Non-pigmented ciliary epithelial cell (primary cell): ENCODE measurements at places on chromosomes 12 and 14.

DNA sequence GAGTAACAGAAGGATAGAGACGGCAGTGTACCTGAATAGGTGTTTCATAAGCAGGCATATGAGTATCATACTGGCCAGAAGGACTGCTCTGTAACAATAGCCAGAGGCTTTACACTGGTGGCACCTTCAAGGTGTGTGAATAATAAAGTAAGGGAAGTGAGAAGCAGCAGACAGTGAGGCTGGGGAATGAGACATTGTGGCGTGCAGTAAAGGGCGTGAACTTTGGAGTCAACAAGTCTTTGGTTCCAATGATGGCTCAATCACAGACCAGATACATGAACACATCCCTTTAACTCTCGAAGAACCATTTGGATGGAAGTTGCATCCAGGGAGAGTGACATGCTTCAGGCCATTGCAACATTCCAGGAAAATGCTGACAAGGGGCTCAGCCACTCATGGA, 32.0 kb upstream of the CCND2 start:
- no peak for DNase-seq

DNA sequence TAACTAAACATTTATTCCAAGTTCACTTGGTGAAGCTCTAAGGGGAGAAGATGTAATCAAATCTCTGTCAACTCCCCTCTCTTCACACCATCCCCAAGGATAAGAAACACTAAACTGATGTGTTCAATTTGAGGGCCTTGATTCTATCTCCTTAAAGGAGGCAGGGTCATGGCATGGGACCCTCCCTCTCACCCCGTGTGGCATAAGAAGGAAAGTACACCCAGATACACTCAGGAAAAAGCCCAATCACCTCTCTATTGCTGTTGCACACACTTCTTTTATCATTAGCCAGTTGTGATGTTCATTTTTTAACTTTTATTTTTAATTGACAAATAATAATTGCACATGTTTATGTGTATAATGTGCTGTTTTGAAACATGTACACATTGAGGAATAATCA, 35.1 kb downstream of the WASHC3 start:
- no peak for DNase-seq

DNA sequence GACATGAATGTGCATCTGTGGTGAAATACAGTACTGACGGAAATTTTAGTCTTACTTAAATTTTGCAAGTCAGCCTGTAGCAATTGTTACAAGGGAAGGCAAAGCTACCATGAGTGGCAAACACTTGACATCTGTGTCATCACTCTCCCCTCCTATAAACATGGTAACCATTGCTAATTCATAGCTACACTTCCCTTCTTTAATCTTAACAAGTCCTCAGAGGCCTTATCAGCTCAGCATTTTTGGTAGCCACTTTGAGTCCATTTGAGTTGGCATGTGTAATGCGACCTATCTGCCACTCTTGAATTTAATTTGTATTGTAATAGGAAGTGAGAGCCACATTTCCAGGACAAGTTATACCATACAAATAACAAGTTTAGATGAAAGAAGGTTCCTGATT, 218.1 kb downstream of the RMST start:
- no peak for DNase-seq

GRCh38 chr14:20343862-20344220, 406 bp downstream of the PARP2 start:
- no peak for DNase-seq

GRCh38 chr14:97056086-97056485, 258.9 kb downstream of the VRK1 start:
- DNase-seq = no peak
